SK-MEL-5 (cell line): ENCODE measurements at places on chromosomes 2 and 18. TPM values are rescaled to one million over a fixed set of nuclear protein-coding genes. Genes with fewer than 3 reads are reported as not detected.

- no peak for DNase-seq
Observed at GRCh38 chr18:44733754-44734465, 53.2 kb downstream of the SETBP1 start.

DNA sequence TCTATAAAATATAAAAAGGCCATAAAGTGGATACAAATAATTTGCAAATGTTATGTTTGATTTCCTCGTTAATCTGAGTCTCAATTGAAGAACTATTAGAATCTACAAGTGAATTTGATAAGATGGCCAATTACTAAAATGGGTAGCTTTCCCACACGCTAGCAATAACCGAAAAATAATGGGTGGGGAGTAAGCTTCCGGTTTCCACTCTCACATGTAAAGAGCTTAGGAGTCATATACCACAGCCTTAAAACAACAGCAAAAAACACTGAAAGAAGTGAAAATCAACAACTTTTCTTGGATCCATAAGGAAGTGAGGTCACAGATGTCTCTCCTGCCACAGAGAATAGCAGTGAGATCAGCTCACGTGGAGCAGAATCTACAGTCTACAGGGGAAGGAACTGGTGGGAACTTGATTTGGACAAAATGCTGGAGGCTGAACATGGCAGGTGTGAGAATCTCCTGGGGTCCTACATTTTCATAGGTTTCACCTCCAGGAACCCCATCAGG lies 18.6 kb downstream of the THAP4 start:
- no peak for DNase-seq

AQP12A gene
- not detected in 2 replicates for total RNA-seq

DNA sequence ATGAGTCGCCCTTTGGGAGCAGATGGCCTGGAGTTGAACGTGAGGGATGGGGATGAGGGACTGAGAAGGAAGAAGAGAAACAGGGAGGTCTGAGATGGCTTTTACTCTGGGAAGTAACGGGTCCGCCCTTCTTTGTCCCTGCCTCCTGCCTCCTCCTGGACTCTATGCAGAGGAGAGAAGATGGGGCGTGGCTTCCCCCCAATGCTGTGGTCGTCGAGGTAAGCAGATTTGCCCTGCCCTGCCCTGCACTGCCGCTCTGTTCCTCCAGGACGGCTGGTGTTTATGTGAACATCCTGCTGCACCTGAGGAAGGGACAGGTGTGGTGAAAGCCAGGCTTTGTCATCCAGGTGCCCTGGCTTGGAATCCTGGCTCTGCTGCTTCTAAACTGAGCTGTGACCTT lies 13.5 kb upstream of the NTSR2 start:
- DNase-seq, result no peak

NOL4 gene
- not detected in 2 replicates for total RNA-seq

COL4A3 gene
- 0.03 TPM in 1 of 2 replicates, not detected in the other for total RNA-seq

ABHD1 gene
- total RNA-seq, result 1.1 and 1.5 TPM in 2 replicates

CSRNP3 gene
- 0.32 and 0.45 TPM in 2 replicates for total RNA-seq

- peak; percentile 37 for DNase-seq
Observed at GRCh38 chr2:84257831-84258230, 201.2 kb downstream of the SUCLG1 start.

DNA sequence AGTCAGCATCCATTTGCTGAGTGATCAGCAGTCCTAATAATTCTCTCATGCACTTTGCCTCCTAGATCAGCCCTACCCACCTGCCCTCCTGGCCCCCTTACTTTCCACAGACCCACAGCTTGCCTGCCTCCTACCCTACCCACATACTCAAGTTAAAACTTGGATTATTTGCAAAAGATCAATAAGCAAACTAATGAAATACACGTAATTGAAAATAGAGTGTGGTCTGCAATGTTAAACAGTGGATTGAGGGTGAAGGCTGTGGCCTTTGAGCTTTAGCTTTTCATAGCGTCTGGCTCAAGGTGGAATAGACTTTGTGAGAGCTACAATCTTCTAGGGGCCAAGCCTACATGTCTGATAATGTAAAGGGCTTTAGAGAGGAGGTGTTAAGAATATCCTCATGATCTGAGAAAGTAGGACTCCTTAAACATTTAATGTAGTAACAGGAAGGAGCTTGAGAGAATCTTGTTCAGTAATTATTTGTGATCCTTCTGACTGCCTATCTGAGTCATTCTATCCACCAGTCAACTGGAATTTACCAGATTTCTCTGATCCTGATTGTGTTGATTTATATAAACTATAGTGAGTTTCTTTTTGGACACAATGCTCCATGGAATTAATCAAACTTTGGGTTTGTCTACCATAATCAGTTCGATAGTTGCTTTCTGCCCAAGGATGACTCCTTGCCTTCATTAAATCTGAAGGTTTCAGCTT lies 310.0 kb downstream of the HRH4 start:
- no peak for DNase-seq

CRYGD gene
- not detected in 2 replicates for total RNA-seq

GRCh38 chr2:55459279-55459678 lies 39.6 kb upstream of the CCDC88A start:
- DNase-seq, result no peak

DNA sequence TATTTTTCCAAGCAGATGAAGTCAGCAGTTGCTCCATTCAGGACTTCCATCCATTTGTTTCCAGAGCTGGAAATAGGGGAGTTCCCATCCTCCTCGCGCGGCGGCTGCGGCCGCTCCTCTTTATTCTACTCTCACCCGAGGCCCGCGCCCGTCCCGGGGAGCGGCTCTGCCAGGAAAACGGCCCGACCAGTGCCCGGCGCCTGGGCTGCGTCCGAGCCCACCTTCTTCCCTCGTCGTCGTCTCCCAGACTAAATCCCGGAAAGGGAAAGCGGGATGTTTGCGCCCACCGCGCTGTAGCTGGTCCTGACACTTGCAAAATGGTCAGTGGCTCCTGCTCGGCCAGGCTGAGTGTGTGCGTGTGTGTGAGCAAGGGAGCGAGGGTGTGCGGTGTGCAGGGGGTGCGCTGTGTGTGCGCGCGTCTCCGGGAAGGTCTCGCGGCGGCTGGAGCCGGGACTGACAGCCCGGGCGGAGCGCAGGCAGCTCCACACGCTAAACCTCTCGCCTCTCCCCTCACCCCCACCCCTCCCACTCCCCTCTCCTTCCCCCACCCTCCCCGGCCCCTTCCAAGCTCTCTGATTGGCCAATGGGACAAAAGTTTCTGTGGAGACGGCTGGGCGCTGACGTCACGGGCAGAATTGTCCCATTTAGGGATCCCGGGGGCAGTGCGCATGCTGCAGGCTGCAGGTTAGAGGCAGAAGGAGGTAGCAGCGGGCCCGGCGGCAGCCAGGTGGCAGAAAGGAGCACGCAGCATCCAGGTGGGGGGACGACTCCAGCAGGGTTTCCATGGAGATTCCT lies at the start of gene NOL4:
TSS of gene NOL4 (minus strand) at position 491 of the 795 bp plus-strand sequence. CDS start 1,660 bp downstream, outside the sequence.
- no peak for DNase-seq

DNA sequence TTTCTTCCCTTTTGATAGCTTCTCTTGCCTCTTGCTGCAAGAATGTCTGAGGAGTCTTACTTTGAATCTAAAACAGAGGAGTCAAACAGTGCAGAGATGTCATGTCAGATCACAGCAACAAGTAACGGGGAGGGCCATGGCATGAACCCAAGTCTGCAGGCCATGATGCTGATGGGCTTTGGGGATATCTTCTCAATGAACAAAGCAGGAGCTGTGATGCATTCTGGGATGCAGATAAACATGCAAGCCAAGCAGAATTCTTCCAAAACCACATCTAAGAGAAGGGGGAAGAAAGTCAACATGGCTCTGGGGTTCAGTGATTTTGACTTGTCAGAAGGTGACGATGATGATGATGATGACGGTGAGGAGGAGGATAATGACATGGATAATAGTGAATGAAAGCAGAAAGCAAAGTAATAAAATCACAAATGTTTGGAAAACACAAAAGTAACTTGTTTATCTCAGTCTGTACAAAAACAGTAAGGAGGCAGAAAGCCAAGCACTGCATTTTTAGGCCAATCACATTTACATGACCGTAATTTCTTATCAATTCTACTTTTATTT lies 133.5 kb upstream of the CDCA7 start:
- DNase-seq, result peak; percentile 72
